Heart left ventricle (tissue), 16 donors: ENCODE measurements at places on chromosomes 11 and 22. TPM values are rescaled to one million over a fixed set of nuclear protein-coding genes. Genes with fewer than 3 reads are reported as not detected.

- no peak for DNase-seq
Observed at GRCh38 chr11:125593114-125593820, 615 bp downstream of the STT3A start.

DNA sequence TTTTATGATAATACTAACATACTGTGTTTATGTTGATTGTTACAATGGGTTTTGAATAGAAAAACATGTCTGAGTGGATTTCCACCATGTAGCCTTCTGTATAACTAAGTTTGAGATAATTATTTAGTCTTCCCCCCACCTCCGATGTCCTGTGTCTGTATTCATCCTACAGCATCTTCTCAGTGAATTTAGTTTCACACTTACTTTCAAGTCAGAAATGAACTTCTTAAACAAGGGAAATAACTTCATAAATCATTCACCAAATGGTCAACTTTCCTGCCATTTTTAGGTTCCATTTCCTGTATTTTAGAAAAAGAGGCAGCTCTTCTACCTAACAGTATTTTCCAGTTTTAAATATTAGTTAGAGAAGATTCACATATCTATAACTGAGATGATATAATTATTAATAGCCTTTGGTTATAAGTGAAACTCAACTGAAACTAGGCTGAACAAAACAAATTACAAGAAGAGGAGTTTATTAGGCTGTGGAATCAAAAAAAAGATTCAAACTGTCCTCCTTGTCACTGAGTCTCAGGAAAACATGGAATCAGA lies 3.5 kb downstream of the OR51B5 start:
- no peak for DNase-seq

GRCh38 chr11:72305077-72305476 lies 61.1 kb upstream of the PHOX2A start:
- DNase-seq, result no peak

DNA sequence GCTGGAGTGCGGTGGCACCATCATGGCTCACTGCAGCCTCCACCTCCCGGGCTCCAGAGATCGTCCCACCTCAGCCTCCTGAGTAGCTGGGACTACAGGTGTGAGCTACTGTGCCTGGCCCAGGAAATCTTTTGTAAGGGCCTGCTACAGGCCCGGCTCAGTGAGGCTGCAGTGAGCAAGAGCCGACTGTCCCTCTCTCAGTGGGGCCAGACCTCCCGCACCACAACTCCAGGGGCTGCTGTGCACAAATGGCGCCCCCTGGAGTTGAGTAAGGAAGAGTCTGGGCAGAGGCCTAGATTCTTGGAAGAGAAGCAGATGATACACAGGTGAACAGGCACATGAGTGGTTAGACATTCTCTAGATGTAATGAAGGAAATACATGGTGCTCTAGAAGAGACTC lies 7.0 kb downstream of the SERHL2 start:
- no peak for DNase-seq

The SCUBE2 gene
- 0.55 TPM for polyA plus RNA-seq

The GLB1L2 gene
- 0.15 TPM for polyA plus RNA-seq

The BEST1 gene
- polyA plus RNA-seq, result 2.1 TPM

DNA sequence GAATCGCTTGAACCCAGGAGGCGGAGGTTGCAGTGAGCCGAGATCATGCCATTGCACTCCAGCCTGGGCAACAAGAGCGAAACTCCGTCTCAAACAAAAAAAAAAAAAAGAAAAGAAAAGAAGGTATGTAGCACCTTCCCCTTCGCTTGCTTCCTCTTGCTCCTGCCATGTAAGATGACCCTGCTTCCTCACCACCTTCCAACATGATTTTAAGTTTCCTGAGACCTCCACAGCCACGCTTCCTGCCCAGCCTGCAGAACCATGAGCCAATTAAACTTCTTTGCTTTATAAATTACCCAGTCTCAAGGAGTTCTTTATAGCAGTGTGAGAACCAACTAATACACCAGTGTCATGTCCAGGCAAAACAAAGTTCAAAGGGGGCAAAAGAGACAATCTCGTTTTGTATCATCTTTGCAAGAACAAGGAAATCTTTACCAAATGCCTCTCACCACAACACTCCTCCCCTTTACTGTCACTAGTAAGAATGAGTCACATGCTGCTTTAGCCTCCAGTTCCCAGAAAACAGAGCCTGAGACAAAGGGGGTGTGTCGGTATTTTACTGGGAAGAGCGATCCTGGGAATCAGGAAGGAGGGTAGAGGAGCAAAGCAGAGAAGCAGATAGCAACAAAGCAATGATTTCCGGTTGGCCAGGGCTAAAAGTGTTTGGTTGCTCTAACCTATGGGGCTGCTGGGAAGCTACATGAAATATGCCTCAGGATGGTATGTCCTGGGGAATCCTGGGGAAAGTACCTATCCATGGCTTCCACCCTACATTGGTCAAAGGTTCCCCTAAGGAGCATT lies 10.5 kb upstream of the MCHR1 start:
- DNase-seq, result no peak

DNA sequence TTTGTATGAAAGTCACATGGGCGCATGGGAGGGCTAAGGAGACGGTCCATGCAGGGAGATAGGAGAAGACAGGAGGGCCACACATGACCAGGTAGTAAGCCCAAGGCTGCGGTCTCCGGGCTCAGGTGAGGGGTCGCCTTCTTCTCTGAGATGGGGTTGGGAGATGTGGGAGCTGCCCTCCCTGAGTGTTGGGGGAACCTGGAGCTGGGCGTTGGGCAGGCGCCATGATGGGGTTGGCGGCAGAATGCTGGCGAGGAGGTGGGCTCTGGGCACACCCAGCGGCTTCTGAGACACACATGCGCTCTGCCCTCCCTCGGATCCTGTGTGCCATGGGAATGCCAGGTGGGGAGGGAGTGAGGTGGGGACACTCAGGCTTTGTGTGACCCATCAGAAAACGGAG lies 254.8 kb downstream of the TBC1D22A start:
- DNase-seq, result no peak

DNA sequence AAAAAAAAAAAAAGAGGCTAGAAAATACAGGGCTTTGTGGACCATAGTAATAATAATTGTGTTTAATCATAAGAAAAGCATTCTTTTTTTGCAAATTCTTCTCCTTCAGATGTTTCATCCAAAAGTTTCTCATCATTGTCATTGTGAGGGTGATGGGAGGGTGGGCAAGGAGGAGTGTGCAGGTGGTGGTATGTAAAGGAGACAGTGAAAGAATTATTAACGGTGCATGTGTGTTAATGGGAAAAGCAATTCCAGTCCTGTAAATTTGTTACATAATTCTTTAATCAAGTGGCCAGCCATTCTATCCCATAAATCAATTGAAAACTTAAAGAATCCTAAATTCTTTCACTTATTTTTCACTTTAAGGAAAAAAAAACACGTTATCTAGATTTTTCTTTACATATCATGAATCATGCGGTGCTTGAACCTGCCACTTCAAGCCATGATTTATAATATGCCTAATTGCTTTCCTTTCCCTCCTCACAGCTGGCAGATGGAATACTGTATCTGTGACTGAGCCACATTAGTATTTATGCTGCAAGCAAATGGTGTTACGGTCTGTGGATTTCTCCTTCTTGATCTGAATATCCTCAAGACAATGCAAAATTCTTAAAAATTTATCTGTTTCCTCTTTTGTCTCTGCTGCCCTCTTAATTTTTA lies 318.5 kb downstream of the JRKL start:
- no peak for DNase-seq

The MYBPC3 gene
- 425 TPM for polyA plus RNA-seq

- DNase-seq, result peak; percentile 55
Observed at GRCh38 chr11:133134314-133135173, 397.8 kb downstream of the OPCML start.

The OR8D2 gene
- not detected for polyA plus RNA-seq

DNA sequence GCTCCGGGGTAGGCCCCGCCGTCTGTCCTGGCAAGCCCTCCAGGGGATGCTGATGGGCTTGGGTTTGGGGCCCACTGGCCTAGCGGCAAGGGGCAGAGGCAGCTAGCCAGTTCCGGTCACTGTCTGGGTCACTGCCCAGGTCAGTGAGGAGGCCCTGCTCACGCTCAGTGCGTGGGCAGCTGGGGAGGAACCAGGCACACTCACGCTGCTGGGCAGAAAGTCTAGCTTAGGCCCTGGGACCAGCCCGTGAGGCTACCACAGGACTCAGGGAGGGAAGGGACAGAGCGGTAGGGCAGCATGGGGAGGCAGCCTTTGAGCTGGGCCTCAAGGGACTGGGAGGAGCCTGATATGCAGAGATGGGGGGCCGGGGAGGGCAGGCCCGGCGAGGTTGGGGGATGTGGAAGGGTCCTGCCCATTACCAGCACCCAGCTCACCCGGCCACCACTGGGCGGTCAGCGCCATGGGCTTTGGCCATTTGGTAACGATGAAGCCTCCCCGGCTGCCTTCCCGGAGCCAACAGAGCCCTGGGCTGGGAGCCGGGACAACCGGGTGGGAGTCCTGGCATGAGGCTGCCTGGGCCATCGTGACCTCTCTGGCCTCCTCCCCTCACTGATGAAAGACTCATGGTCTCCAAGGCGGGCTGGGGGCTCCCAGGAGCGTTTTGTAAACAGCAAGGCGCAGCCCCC lies 14.2 kb downstream of the SHISAL1 start:
- no peak for DNase-seq

GRCh38 chr11:27239305-27239942 lies 123.6 kb downstream of the CCDC34 start:
- no peak for DNase-seq

DNA sequence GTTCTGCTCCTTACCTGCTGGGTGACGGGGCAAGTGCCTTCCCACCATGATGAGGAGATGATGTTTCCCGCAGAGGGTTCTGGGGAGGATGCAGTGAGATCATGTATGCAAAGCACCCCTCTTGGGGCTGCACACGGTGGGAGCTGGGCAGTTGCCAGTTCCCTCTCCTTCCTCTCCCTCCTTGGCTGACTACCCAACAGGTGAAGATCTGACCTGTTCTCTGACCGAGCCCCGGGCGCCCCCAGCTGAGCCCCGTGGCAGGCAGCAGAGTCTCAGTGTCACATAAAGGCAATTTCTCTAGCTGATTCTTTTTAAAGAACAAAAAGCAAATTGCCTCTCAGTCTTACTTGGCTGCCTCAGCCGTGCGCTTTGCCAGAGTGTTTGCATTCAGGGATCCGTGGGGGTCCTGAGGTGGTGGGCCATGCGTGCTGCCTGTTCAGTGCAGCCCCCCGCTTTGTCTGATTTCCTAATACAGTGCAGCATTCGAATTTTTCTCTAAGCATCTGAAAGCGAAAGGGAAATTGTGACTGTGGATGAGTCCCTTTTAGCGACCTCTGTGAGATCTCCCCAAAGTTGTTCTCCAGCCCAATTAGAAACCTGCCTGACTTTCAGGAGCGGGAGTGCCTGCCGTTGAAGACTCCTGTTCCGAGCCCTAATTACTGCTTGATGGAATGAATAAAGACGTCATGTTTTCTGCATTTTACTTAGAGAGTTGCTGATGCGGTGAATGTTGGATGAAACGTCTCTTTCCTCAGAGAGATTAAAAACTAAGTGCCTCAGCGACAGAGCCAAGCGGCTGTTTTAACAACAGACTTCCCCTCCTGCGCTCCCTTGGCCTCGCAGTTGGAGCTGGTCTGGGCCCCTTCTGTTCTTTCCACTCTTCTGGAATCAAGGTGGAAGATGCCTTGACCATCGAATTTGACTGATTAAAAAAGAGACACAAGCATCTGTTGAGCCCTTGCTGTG lies 86.0 kb downstream of the GRIK4 start:
- no peak for DNase-seq

The MMP11 gene
- polyA plus RNA-seq, result 6.2 TPM

DNA sequence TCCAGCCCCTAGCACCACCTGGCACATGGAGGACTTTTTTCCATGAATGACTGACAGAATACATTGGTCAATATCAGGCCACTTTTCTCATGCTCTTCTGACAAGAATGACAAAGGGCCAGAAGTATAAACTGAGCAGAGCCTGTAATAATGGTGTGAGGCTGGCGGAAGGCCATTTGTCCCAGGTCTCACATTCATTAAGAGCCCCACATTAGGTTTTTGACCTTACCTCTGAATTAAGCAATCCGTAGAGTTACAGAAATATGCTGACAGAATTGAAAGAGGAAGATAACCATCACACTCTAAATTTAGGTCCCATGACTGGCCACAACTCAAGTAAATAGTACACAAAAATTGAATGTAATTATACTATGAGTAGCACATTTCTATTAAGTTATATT lies 55.2 kb downstream of the SYT9 start:
- DNase-seq, result no peak

- no peak for DNase-seq
Observed at GRCh38 chr22:40029189-40029890, 34.6 kb downstream of the FAM83F start.
